ENCODE measurements at places on chromosomes 6 and 20.
A peak's percentile ranks its signal among the peaks of the same experiment; 100 is the strongest.

- no peak for DNase-seq
These were observed at the start of gene IL22RA2 for GRCh38 chr6:137173501-137173900. TSS of gene IL22RA2 (minus strand) at chr6:137173644. CDS start at chr6:137161749, 11,895 bp downstream.

GRCh38 chr6:167815296-167815980, 11.3 kb upstream of the AFDN start:
- no peak for DNase-seq

DNA sequence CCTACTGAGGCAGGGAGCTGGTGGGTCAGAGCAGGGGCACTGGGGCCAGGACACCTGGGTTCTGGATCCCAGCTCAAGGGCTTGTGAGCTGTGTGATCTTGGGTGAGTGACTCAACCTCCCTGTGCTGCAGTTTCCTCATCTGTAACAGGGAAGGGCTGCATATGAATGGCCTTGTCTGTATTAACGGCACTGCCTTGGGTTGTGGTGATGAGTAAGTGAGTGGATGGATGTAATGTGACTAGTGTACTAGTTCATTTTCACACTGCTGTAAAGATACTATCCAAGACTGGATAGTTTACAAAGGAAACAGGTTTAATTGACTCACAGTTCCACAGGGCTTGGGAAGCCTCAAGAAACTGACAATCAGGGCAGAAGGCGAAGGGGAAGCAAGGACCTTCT, 233.5 kb downstream of the TAF4 start:
- no peak for DNase-seq

DNA sequence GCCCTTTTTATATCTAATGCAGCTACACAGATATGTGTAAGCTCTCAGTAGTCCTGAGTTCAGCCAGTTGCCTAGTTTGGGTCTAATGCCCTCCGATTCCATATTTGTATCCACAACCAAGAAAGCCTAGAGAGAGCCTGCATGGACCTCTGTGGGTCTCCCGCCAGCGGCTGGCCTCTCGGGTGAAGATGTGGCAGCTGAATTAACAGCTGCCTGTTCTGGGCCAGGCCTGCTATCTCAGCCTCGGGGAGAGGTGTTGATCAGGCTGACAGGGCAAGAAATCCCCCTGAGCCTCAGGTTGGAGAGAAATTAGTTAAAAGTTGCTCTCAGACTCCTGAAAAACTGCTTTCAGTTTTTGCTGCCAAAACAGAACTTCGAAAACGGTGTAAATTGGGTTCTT, 19.8 kb downstream of the PTK7 start:
- no peak for DNase-seq

GRCh38 chr20:62972845-62973745, 20.6 kb downstream of the SLC17A9 start:
- DNase-seq: no peak

- DNase-seq: no peak
These were observed 133.5 kb downstream of the CDK19 start for GRCh38 chr6:110681543-110682459.

DNA sequence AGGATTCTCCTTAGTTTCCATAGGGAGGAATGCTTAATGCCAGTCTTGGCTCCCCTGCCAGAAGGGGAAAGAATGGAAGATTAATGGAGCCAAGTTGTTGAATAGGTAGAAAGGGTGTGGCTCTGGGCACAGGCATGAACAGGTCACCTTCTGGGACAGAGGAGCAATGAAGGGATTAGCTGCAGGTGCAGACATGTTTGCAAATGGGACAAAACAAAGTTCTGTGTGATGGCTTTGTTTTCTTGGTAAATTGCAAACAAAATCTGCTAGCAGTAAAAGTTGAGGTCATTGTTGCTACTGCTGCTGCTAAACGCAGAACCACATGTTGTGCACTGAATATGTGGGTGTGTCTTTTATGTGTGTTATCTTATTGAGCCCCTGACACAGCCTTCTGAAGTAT, 93.3 kb downstream of the PERP start:
- no peak for DNase-seq

GRCh38 chr6:44258325-44258863, 1.1 kb upstream of the SLC35B2 start:
- DNase-seq: no peak

- no peak for DNase-seq
These were observed 238.6 kb upstream of the RNF217 start for GRCh38 chr6:124723671-124724070.

GRCh38 chr6:169991913-169992312, 240.5 kb downstream of the ERMARD start:
- no peak for DNase-seq

DNA sequence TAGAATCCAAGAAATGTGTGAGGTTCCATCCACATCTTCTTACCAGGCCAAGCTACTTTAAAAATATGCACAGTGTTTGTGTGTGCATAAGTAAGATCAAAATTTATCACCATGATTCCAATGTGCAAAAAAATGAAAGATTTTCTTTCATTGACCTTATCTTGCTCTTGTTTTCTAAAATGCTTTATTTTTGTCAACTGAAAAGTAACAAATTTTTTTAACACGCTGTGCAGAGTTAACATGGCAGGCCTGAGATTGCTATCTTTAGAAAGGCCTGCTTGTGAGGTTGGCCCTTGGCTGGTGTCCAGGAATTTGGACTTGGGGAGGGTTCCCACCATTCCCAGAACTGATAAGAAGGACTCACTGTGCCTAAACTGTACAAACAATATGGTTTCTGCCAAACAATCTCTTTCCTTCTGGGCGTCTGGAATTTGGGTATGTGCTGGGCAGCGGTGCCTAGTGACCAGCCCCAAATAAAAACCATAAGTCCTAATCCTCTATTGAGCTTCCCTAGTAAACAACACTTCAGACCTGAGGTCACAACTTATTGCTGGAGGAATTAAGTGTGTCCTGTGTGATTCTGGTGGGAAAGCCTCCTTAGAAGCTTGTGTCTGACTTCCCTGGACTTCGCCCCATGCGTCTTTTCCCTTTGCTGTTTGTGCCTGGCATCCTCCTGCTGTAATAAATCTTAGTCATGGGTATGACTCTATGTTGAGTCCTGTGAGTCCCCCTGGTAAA, 19.8 kb upstream of the MYLIP start:
- DNase-seq: no peak

DNA sequence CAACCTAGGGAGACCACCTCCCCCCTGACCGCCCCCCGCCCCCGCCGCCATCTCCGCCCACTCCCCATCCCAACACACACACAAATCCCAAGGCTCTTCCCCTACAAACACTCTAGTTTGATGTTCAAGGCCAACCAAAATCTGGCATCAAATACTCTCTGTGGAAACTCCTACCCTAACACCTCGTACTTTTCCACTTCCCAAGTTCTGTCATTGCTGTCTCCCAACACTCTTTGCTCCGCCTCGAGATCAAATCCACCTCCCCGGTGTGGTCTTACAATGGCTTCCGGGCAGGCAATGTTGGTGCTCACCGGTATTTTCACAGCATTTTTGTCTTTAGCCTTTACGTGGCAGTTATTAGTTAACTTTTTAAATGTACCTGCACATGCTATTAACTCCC, 4.8 kb upstream of the QKI start:
- no peak for DNase-seq

- peak; percentile 67 for DNase-seq
These were observed at the start of the genes GSS and MYH7B for GRCh38 chr20:34955231-34956040. TSS of gene GSS (minus strand) at chr20:34955806. CDS start at chr20:34951852, 3,954 bp downstream. TSS of gene MYH7B (plus strand) at chr20:34955868. CDS start at chr20:34978006, 22,138 bp downstream.

DNA sequence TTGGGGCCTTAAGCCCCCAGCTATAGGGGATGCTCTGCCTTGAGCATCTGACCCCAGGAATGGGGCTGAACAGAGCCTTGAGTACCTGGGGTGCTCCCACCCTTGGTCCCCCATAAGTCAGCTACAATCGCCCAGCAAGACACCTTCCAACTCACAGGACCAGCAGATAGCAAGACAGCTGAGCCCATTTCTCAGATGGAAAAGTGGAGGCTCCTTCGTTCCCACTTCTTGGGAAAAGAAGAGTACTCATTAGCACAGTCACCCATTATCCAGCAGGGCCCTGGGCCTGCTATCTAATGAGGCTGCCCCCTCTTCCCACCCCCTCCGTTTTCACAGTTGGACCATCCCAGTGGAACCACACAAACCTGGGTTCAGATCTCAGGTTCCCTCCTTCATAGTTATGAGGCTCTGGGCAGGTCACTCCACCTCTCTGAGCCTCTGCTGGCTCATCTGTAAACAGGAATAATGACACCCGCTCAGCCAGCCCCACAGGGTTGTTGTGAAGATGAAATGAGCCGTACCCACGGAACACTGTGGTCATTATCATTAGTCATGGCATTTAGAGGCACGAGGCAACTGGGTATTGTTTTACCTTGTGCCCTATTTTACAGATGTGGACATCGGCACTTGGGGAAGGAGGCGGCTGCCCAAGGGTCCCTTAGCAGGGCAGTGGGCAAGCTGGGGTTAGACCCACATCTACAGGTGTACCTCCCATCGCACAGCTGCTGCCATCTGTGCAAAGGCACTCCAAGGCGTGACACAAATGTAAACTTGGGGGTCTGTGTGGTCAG, 4.5 kb downstream of the LPIN3 start:
- no peak for DNase-seq

DNA sequence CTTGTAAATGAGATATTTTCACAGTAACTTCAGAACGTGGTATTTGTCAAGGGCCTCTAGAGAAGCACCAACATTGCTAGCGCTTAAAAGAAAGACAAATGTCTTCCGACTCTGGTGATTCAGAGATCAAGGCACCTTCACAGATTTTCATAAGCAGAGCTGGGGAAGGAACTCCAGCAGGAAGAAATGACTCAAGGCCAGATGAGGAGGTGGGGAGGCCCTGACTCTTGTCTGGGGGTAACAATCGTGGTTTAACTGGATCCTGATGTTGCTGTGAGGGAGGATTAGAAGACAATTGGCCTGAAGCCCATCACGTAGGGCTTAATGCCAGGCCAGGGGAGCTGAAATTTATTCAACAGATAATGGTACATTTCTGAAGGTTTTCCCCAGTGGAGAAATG, 122.9 kb upstream of the QKI start:
- DNase-seq: no peak

- DNase-seq: no peak
These were observed 17.9 kb upstream of the RAMACL start for GRCh38 chr6:166604328-166604727.

GRCh38 chr6:105746509-105746908, 339.6 kb upstream of the PRDM1 start:
- DNase-seq: no peak

GRCh38 chr6:163329991-163330390, 84.5 kb upstream of the QKI start:
- DNase-seq: no peak

DNA sequence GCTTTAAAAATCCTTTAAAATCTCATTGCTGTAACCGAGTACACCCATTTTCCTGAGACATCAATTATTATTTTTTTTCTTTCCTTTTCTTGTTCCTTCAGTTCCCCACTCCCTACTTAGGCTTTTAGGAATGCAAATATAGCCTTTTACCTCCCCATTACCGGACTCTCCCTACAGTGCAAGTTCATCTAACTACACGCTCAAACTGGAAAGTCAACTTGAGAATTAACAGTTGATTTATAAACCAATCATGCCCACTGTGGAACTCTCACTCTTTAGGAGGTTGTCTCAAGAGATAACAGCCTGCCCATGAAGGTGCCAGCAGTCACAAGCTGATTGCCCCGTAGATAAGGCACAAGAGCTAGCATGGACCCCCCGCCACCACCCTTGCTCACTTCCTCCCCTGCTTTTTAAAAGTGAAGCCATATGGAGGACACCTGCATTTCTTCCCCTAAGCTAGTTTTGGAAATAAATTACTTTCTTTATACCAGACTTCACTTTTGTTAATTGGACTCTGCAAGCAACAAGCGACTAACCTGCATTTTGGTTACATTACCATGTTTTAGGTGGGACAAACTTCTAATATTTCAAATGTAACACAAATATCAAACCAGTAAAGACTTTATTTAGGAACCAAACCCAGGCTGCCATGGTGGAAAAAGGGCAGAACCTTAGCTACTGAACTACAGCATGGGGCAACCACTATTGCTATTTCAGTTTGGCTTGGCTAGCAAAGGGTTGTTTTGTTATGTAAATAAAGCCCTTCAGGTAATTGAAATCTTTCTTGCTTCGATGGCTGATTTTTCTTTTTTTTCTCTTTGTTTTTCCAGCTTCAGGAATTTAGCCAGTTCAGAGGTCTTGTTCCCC, 34.9 kb downstream of the UBD start:
- no peak for DNase-seq

- DNase-seq: no peak
These were observed 593 bp downstream of the DNMT3B start for GRCh38 chr20:32762754-32763201.

GRCh38 chr6:104462811-104463599, 396.7 kb downstream of the HACE1 start:
- DNase-seq: no peak

DNA sequence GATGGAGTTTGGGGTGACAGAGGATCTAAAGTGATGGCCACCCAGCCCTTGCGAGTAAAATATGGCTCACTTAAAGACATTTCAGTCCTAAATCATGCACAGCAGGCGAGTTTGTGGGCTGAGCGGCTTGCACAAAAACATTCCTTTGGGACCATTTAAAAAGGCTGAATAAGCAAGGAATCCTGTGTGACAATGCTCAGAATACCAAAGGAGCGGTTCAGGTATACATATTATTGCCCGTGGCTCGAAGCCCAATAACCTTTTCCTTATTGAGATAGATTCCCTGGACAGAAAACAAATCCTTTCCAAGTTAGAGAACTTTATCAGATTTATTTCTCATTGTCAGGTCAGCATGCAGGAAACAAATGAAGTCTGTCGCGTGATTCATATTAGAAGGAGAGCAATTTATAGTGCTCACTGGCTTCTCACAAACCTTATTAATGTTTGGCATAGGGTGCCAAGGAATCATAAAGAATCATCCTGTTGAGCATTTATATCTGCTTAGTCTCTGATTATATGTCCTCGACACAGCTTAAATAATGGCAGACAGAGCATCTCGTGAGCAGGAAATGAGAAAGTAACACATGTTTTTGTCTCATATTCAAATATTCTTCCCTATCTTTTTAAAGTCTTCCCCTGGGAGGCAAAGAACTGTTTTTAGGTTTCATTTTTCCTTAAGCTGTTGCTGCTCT, 121.3 kb downstream of the TRMT11 start:
- DNase-seq: no peak

DNA sequence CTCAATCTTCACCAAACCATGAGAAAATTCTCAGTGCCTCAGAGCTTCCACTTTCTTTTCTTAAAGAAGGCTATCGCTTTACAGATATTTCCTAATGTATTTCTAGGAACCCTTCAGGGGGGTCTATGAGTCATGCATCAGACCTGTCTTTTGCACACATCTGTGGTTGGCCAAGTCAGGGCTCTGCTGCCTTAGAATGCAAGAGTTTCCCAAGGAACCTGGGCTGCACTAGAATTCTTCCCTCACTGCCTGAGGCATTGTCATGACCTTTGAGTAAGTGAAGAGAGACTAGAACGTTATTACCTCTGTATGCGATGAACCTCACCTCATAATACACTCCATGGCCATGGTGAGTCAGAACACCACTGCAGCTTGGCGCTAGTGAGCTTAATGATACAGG, 365.0 kb upstream of the ID4 start:
- DNase-seq: no peak

- DNase-seq: no peak
These were observed 480.7 kb downstream of the RFPL4B start for GRCh38 chr6:112827793-112828192.

GRCh38 chr6:42331019-42331418, 113.4 kb upstream of the MRPS10 start:
- DNase-seq: no peak

GRCh38 chr6:31654574-31655348, 933 bp upstream of the APOM start:
- no peak for DNase-seq
